Thymus (tissue), 14 donors: ENCODE measurements at places on chromosomes 6 and 20. TPM values are rescaled to one million over a fixed set of nuclear protein-coding genes. Genes with fewer than 3 reads are reported as not detected.

- DNase-seq: no peak
Measured at GRCh38 chr20:51640743-51641142, 98.2 kb upstream of the NFATC2 start.

DNA sequence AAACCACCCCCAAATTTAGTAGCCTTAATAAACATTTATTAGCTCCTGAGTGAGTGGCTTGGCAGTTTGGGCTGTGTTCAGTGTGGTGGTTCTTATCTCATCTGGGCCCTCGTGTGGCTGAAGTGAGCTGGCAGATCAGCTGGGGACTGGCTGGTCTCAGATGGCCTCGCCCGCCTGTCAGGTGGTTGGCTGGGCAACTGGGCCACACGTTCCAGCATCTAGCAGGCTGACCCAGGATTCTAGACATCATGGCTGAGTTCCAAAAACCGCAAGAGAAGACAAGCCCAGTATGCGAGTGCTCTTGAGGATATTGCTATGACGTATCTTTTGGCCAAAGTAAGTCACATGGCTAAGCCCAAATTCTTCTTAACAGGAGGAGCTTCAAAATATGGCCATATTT is 28.9 kb downstream of the EIF2S2 start:
- DNase-seq: no peak

DNA sequence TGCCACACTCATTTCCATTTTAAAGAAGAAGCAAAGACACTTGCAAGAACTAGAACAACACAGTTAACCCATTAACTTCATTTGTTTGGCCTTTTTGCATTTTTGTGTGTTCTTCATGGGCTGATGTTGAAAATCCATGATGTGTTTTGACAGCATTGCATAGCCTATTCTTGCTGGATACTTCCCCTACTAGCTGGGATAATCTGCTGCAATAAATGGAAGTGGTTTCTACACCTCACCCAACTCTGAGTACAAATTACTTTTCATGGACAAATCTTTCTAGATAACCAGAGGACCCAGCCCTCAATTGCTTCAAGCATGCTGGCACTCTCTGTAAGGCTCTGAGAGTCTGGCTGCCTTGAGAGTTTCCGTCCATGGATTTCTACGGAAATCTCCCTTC is 26.5 kb downstream of the CST9L start:
- DNase-seq: no peak

Gene ADGRB3
- 0.09 TPM for total RNA-seq

Gene SPINT4
- total RNA-seq: not detected
